Stimulated activated CD8-positive, alpha-beta memory T cell treated with anti-CD3 and anti-CD28 coated beads, Interleukin-7, amount 100 ng/mL, for 48 hours (primary cell): ENCODE measurements at places on chromosomes 13 and 19.

GRCh38 chr13:44868397-44868796, 120.9 kb downstream of the NUFIP1 start:
- DNase-seq = no peak

- DNase-seq = no peak
Measured at GRCh38 chr19:1491114-1491848, at the start of gene REEP6. TSS of gene REEP6 (plus strand) at chr19:1491181. CDS start at chr19:1491270, 89 bp downstream.

DNA sequence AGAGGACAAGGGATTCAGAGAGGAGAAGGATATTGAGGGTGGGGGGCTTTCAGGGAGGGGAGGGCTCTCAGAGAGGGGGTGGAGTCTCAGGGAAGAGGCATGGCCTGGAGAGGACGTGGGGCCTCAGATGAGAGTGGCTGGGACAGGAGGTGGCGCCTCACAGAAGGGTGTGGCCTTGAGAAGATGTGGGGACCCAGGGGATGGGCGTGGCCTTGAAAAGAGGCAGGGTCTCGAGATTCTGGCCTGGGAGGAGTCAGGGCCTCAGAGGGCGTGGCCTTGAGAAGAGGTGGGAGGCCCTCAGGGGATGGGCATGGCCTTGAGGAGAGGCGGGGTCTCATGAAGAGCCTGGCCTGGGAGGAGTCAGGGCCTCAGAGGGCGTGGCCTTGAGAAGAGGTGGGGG, 23.7 kb upstream of the TNFSF14 start:
- no peak for DNase-seq

- DNase-seq = no peak
Measured at GRCh38 chr13:26656919-26657318, 99.4 kb downstream of the WASF3 start.

GRCh38 chr19:14432791-14433553, at the start of gene PKN1:
TSS of gene PKN1 (plus strand) at chr19:14433306. CDS start at chr19:14433522, 216 bp downstream.
- DNase-seq = no peak
